ENCODE measurements at places on chromosomes 1 and 21.

DNA sequence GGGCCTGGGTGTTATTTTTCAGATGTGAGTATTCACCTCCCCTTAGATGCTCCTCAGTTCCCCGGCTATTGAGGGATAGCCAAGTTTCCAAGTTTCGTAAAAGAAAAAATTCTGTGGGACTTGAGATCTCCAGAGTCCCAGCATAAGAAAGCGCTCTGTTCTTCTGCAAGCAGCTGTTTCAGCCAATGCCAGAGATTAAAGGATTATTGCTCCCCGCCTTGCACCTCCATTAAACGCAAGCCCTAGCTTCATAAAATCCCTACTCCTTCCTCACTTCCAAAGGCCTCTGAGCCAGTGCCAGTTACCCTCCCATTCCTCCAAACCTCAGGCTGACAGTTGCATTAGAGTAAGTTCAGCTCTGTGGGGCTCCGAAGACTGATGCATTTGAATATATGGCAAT is 56.4 kb downstream of the CHIA start:
- DNase-seq, result no peak

- no peak for DNase-seq
Observed at GRCh38 chr1:46284597-46285564, 18.5 kb downstream of the LRRC41 start.

GRCh38 chr1:200890818-200891773 is 3.6 kb upstream of the INAVA start:
- no peak for DNase-seq

GRCh38 chr1:3146907-3147306 is 77.9 kb downstream of the PRDM16 start:
- no peak for DNase-seq

DNA sequence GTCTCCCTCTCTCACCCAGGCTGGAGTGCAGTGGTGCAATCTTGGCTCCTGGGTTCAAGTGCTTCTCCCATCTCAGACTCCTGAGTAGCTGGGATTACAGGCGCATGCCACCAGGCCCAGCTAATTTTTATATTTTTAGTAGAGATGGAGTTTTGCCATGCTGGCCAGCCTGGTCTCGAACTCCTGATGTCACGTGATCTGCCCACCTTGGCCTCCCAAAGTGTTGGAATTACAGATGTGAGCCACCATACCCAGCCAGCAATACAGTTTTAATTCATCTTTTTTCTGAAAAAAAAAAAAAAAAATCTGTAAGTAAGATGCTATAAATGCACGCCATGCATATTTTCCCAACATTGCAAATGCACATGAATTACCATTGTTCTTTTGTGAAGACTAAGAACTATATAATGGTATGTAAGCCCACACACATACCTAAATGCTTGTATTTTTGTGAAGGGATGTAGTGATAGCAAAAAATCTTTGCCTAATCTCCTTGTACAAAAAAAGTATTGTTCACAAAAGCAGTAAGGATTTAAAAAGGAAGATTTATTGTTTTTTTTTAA is 8.0 kb downstream of the LAMC2 start:
- DNase-seq, result no peak

DNA sequence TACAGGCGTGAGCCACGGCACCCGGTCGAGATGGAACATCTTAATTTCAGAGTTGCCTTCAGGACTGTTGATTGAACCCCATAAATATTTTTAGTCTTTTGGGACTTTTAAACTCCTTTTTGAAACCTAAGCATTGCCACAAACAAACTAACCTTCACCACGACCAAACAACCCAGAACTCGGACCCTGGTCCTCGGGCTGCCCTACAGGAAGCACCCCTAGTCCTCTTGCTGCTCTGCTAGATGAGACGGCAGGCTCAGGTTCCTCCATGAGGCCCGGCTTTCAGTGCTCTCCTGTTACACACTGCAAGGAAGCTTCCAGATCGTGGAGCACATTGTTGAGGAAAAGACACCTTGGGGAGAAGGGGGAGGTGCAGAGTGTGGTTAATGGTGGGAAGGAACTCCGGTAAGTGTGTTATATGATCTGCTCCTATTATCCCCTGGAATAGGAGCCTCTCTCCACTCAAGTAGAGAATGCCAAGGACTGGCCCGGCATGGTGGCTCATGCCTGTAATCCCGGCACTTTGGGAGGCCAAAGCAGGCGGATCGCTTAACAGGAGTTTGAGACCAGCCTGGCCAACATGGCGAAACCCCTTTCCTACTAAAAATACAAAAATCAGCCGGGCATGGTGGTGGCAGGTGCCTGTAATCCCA is 5.7 kb downstream of the EPHX1 start:
- no peak for DNase-seq

Measured in T follicular helper cell (primary cell).